ENCODE measurements at places on chromosomes 13 and 19.

DNA sequence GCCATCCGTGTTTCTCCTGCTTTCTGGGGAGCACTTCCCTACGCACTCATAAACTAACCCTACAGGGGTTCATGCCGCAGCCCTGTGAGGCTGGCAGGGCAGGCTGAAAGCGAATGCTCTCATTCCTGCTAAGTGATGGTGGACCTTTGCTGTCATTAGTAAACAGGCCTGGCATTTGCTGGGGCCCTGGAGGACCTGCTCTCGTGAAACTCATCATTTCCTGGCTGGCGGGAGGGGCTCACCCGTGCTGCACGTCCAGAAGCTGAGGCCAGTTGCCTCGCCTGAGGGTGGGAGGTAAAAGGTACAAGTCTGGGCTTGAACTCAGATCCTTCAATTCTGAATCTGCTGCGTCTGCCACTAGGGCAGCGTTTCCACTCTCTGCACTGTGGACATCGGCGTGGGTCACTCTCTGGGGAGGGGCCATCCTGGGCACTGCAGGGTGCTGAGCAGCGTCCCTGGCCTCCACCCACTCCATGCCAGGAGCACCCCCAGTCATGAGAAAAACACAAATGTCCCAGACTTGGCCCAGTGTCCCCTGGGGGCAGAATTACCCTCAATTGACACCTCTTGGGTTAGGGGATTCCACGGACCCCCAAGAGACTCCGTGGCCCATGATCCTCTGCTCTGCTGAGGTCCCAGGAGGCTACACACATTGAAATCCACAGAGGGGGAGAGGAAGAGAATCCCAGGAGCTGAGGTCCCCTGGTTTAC, 7.0 kb downstream of the MOB3A start:
- no peak for DNase-seq

GRCh38 chr13:48410199-48410598, 2.7 kb downstream of the LPAR6 start:
- no peak for DNase-seq

GRCh38 chr13:21048901-21049698, 12.3 kb downstream of the LATS2 start:
- DNase-seq = no peak

DNA sequence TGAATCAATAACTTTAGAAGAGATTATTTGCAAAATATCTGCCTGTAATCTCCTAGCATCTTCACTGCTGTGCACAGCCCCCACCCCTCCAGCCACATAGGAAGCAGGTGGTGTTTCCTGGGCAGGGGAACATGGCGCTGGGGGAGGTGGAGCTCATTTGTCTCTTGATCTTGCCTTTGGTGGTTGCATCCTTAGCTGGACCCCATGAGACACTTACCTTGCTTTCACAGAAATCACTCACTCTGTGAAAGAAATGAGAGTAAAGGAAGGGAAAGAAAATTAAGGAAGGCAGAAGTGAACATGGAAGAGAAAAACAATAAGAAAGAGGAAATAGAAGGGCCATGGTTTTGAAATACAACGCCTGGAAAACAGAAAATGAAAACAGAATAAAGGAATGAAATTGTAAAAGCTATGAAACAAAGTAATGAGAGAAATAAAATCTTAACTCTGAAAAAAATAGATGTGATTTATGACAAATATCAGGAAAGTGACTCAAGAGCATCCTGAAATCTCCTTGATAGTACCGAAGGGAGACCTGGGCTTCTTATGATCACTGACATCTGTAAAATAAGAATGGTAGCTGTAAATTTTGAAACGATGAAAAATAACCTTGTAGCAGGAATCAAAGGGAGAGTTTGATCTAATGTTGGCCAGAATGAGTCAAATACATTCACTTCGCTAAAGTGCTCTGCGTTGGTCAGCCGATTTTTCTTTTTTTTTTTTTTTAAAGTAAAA, 17.2 kb upstream of the RNASEH2B start:
- DNase-seq = peak; percentile 12

- DNase-seq = no peak
Observed at GRCh38 chr19:49869009-49869483, 1.7 kb upstream of the PNKP start.

DNA sequence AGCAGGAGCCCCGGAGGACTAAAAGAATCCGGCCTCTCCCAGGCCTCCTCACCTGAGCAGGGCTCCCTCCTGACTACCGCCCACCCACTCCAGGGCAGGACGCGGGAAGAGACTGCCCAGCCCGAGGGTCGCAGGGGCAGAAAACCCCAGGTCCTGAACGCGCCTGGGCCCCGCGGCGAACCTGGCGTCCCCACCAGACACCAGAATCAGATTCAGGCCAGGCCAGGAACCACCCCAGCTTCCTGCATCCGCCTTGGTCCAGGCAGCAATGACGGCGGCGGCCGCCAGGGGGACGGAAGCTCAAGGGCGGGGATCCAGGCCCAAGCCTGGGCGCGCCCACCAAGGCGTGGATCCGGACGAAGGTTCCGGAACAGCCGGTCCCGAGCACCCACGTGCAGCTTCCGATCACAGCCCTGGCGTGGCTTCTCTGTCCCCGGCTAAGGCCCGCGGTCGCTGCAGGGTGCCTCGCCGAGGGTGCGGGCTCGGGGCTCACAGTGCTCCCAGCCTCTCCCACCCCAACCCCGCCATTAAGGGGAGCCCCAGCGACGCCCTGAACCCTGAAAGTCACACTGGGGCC, 3.6 kb downstream of the LGALS7 start:
- DNase-seq = peak; percentile 93

DNA sequence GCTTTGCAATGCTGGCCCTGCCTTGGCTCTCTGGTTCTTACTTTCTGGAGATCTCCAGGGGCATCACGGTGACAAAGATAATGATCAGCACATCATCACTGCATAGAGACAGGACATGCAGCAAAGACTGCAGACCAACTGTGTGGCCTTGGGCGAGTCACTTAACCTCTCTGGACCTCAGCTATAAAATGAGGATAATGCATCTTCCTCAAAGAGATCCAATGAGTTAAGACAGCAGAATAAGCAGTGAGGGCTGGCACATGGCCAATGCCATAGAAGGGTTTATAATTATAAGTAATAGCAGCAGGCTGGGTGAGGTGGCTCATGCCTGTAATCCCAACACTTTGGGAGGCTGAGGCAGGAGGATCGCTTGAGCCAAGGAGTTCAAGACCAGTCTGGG, 2.4 kb downstream of the MAG start:
- DNase-seq = no peak

- DNase-seq = no peak
Observed at GRCh38 chr19:55958356-55958755, 10.7 kb downstream of the NLRP8 start.

DNA sequence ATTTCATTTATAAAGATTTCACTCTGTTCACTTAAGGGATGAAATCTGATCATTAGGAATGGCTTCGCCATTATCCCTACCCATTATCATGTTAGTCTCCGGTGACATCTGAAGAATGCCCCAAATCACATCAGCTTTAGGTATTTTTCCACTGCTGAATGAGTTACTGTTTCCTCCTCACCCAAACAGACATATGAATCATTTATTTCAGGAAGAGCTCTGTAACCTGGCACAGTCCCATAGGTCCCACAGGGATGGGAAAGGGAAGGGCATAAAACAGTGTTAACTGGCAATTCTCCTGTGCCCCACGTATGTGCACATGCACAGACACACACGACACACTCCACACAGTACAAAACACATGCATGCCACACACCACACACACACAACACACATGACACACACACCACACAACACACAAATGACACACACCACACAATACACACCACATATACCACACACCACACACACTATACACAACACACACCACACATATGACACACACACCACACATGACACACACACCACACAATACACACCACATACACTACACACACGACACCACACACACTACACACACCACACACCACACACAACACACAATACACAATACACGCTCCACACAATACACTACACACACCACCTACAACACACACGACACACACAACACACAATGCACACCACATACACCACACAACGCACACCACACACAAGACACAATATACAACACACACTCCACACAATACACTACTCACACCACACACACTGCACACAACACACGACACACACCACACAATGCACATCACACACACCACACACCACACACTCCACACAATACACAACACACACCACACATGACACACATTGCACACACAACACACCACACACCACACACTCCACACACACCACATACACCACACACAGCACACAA, 15.4 kb downstream of the TMEM255B start:
- no peak for DNase-seq

- DNase-seq = no peak
Observed at GRCh38 chr13:49412749-49413148, 31.1 kb downstream of the CAB39L start.

DNA sequence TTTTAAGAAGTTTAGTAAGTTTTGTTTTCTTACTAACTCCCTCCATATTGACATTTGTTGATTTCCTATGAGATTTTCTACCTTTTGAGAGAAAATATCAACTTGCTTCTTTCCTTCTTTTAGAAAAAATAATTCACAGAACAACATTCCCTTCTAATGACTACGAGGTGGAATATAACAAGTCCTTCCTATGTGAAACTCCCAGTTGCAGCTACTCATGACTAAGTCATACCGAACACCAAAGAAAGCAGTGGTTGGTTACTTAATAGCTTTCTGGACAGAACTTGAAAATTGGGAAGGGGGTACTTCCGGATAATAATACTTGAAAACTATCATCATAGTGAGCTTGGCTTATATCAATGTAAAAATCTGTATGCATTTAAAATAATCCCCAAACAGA, 144.8 kb downstream of the DACH1 start:
- DNase-seq = no peak

GRCh38 chr13:101955764-101956163, 446.1 kb downstream of the FGF14 start:
- DNase-seq = no peak

DNA sequence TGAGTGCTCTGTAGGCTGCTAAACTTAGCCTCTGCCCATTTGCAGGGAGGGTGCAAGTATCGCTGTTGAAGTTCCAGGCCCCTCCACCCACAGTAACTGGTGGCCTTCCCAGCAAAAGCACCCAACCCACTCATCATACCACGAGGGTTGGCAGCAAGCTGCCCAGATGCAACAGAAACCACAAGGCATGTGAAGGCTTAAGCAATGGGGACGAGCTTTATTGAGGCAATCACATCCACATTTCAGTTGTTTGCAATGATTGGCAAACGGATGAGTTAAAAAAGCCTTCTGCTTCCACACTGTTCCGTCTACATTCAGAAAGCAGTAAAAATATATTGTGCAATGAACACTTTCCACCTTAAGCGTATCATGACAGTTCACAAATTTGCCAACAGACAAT, 10.3 kb downstream of the GJB6 start:
- DNase-seq = no peak

DNA sequence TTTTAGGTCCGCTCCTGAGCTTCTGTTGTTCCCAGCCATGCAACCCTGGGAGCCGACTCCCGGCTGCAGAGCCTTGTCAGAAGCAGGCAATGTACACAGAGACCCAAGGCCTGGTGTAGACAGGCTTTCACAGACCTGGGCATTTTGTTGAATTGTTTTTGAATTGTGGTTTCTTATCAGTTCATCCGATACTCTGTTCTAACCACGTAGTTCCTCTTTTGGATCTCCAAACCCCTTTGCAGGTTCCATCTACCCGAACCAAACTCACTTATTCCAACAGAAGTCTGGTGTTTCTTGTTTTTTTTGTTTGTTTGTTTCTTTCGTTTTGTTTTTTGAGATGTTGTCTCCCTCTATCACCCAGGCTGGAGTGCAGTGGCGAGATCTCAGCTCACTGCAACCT, 6.3 kb upstream of the NLRP2 start:
- DNase-seq = no peak

Measured in activated T-cell treated with anti-CD3 and anti-CD28 coated beads, Interleukin-2, amount 50 U/mL, for 4 hours (primary cell).